Occipital lobe (tissue), 3 donors: ENCODE measurements at places on chromosomes 13 and 19. TPM values are rescaled to one million over a fixed set of nuclear protein-coding genes. Genes with fewer than 3 reads are reported as not detected.

TIMM29 gene
- total RNA-seq: 29.8 TPM

DCLK1 gene
- 385 TPM for total RNA-seq

C13orf42 gene
- not detected for total RNA-seq

FCER2 gene
- total RNA-seq: not detected

PROZ gene
- not detected for total RNA-seq

ZNF544 gene
- 63.8 TPM for total RNA-seq

DKKL1 gene
- 2.2 TPM for total RNA-seq

LRRC63 gene
- 2.0 TPM for total RNA-seq

FCGBP gene
- 3.1 TPM for total RNA-seq

FCAR gene
- total RNA-seq: not detected

FGF22 gene
- total RNA-seq: 0.62 TPM

CDC42EP5 gene
- total RNA-seq: 1.2 TPM
